Cardiac septum (tissue), 1 donor: ENCODE measurements at places on chromosomes 16 and 17. TPM values are rescaled to one million over a fixed set of nuclear protein-coding genes. Genes with fewer than 3 reads are reported as not detected.

AOC3 gene
- 12.9 TPM for total RNA-seq

LITAFD gene
- not detected for total RNA-seq

NPIPB8 gene
- total RNA-seq, result 0.59 TPM

CDRT15L2 gene
- not detected for total RNA-seq

MYO15A gene
- total RNA-seq, result 0.70 TPM

TOX3 gene
- total RNA-seq, result not detected

CACNG5 gene
- not detected for total RNA-seq

FBXW10 gene
- total RNA-seq, result 0.51 TPM

WFDC1 gene
- total RNA-seq, result 1.0 TPM

RGS11 gene
- 31.4 TPM for total RNA-seq

SPNS3 gene
- 0.54 TPM for total RNA-seq

TAT gene
- total RNA-seq, result not detected

RASD1 gene
- 4.4 TPM for total RNA-seq
